Glutamatergic neuron (in vitro differentiated cells): ENCODE measurements at places on chromosomes 16 and 17. TPM values are rescaled to one million over a fixed set of nuclear protein-coding genes. Genes with fewer than 3 reads are reported as not detected.

Gene IRX5
- 4.7 TPM for total RNA-seq

Gene NUDT7
- total RNA-seq: 3.0 TPM

Gene ABCA3
- 110 TPM for total RNA-seq

GRCh38 chr17:2943981-2944380, 119.4 kb downstream of the OR1D5 start:
- H3K27ac ChIP-seq: no peak overlapping the region
- H3K27me3 ChIP-seq: peaks cover 8% of the 10 kb centered on the region
- peaks cover 18% of the 10 kb centered on the region for H3K4me1 ChIP-seq
- H3K4me3 ChIP-seq: no peak overlapping the region

- no peak for DNase-seq
- no peaks in the 10 kb centered on the region for H3K36me3 ChIP-seq
- H3K4me3 ChIP-seq: no peak overlapping the region
- no peak overlapping the region for H3K27ac ChIP-seq
These were observed 15.1 kb upstream of the BBS2 start for GRCh38 chr16:56534847-56535383.

Gene GP1BA
- total RNA-seq: 0.47 TPM

Gene MEFV
- total RNA-seq: not detected

Gene YPEL2
- 20.8 TPM for total RNA-seq

GRCh38 chr16:31371619-31372484, 16.9 kb downstream of the ITGAX start:
- H3K36me3 ChIP-seq: peaks cover 4% of the 10 kb centered on the region
- H3K4me1 ChIP-seq: no peaks in the 10 kb centered on the region
- no peak for DNase-seq
- no peak overlapping the region for H3K4me3 ChIP-seq
- H3K27me3 ChIP-seq: peaks cover 10% of the 10 kb centered on the region

Gene ASPHD1
- 56.4 TPM for total RNA-seq

DNA sequence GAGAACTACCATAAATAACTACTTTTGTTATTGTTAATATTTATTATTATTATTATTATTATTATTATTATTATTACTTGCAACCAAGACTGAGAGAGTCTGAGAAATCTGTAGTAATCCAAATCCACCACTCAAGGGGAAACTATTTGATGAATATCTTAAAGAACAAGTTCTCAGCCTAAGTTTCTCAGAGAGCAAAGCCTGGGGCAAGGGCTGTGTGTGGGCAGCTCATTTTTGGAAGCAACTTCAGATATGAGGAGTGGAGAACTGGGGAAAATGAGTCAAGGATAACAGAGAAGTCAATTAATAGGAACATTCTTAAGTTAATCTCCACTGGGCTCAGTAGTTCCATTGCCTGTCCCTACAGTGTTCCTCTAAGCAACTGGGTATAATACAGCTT, 57.1 kb upstream of the KCNJ16 start:
- no peak for DNase-seq
- H3K36me3 ChIP-seq: no peaks in the 10 kb centered on the region
- no peaks in the 10 kb centered on the region for H3K4me1 ChIP-seq
- peaks cover 3% of the 10 kb centered on the region for H3K27me3 ChIP-seq
- H3K27ac ChIP-seq: no peak overlapping the region

- H3K36me3 ChIP-seq: no peaks in the 10 kb centered on the region
- no peak overlapping the region for H3K4me3 ChIP-seq
- no peak for DNase-seq
These were observed 62.1 kb downstream of the PRKCA start for GRCh38 chr17:66364508-66364907.

Gene HCRT
- not detected for total RNA-seq

DNA sequence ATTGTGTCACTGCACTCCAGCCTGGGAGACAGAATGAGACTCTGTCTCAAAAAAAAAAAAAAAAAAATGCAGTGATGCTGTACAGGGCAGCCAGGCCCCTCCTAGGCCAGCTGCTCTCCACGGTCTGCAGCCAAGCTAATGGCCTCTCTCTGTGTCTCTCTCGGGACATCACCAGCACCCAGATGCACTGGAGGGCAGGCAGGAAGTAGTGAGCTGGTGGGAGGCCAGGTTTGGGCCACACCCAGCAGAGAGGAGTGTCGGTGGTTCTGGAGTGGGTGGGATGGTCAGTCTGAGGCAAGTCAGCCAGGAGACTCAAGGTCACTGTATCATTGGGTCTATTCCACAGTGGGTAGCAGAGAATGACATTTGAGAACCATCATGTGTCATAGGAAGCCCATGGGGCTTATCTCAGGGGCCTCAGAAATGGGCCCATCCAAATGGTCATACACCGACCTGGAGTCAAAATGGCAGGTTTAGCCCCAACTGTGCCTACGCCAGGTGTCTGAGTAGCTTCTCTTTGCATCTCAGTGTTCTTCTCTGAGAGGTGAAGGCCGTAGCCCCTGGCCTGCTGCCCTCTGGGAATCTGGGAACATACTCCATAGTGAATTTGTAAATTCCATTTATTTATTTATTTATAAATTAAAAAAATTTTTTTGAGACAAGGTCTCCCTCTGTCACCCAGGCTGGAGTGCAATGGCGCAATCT, 22.7 kb downstream of the WNT9B start:
- no peak for DNase-seq
- peaks cover 6% of the 10 kb centered on the region for H3K27me3 ChIP-seq
- no peaks in the 10 kb centered on the region for H3K36me3 ChIP-seq
- H3K4me1 ChIP-seq: peaks cover 3% of the 10 kb centered on the region
- H3K27ac ChIP-seq: no peak overlapping the region

DNA sequence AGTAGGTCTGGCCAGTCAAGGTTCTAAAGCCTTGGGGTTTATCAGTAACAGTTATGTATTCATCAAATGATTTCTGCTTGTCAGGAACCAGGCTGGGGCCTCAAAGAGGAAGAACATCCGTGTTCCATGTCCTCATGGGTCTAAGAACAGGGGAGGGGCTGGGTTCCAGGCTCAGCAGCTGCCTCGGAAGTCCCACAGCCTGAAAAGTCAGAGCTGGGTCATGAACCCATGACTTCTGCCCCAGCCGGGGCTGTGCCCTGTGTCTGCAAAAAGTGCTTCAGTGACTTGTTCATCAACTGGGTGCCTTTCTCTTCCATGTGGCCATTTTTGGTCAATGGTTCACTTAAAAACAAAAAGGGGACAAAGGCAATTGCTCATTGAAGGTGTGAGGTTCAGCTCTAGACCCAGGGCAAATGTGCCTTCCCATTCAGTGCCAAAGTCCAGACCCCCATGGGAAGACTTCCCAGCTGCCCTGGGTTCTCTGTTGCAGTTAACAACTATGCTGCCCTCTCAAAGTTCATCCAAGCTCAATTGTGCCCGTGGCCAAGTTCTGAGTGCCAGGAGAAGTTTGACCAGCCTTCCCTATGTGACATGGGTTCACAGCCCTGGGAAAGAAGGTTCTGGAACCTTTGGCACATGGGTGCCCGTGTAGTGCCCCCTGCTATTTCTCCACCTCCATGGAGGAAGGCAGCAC, 18.5 kb downstream of the TBKBP1 start:
- H3K4me1 ChIP-seq: peaks cover 2% of the 10 kb centered on the region
- no peak overlapping the region for H3K27ac ChIP-seq
- H3K36me3 ChIP-seq: no peaks in the 10 kb centered on the region
- no peak for DNase-seq
- H3K27me3 ChIP-seq: peaks cover 10% of the 10 kb centered on the region

Gene SBK1
- total RNA-seq: 117 TPM

Gene NLK
- 33.8 TPM for total RNA-seq

DNA sequence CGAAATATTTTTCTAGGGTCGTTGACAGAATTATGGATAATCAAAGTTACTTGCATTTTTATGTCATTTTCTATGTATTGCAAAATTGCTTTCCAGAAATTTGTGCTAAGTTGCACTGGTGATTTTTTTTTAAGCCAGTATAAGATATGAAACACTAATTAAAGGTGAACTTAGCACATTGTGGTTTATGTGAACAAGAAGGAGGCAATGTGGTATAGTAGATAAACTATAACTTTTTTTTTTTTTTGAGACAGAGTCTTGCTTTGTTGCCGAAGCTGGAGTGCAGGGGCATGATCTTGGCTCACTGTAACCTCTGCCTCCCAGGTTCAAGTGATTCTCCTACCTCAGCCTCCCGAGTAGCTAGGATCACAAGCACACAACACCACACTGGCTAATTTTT, 13.2 kb downstream of the DGKE start:
- no peak overlapping the region for H3K4me3 ChIP-seq
- DNase-seq: no peak
- no peak overlapping the region for H3K27ac ChIP-seq
- peaks cover 2% of the 10 kb centered on the region for H3K27me3 ChIP-seq
- H3K4me1 ChIP-seq: no peaks in the 10 kb centered on the region

GRCh38 chr17:4304417-4305027, 40.7 kb upstream of the ANKFY1 start:
- no peaks in the 10 kb centered on the region for H3K27me3 ChIP-seq
- DNase-seq: peak; percentile 49
- peaks cover 13% of the 10 kb centered on the region for H3K4me1 ChIP-seq

- no peak overlapping the region for H3K27ac ChIP-seq
- no peaks in the 10 kb centered on the region for H3K36me3 ChIP-seq
- H3K4me1 ChIP-seq: peaks cover 3% of the 10 kb centered on the region
- H3K27me3 ChIP-seq: no peaks in the 10 kb centered on the region
- DNase-seq: no peak
These were observed 196.9 kb downstream of the SPECC1 start for GRCh38 chr17:20206068-20206467.

DNA sequence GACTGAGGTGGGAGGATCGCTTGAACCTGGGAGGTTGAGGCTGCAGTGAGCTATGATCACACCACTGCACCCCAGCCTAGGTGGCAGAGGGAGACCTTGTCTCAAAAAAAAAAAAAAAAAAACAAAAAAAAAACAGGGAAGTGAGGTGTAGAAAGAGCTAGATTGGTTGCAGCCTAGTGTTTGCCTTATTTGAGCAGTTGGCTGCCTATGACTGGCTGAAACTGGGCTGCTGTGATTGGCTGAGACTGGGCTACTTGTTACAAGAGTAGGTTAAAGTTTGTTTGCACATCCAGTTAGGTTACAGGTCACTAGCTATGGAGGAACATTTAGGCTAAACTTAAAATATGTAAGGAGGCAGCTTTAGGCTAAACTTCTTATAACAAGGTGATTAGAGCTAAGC, 5.7 kb downstream of the DHRS7B start:
- H3K27ac ChIP-seq: no peak overlapping the region
- peaks cover 9% of the 10 kb centered on the region for H3K36me3 ChIP-seq
- no peaks in the 10 kb centered on the region for H3K4me1 ChIP-seq
- no peak overlapping the region for H3K4me3 ChIP-seq
- no peak for DNase-seq

DNA sequence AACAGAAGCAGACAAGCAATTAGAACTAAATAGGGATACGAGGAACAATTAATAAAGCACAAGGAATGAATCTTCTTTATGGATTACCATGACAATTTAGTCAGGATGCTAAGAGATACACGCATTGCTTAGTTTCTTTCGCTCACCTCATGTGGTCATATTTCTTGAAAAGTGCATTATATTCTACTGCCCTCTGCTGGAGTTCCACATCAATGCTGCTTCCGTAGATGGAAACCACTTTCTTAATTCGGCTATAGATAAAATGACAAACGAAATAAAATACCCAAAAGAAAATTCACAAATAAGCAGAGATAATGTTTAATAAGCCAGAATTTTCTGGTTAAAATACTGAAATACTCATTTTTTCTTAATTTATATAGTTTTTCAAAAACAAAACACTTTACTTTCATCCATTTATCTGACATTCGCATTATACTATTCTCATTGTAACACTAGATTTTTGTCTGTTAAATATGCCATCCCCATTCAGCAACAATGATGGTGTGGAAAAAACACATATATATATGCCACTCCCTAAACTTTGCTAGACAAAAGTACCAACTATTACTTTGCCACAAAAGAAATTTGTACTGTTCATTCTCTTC, 22.0 kb upstream of the PHLPP2 start:
- DNase-seq: no peak
- peaks cover 4% of the 10 kb centered on the region for H3K36me3 ChIP-seq
- H3K4me3 ChIP-seq: no peak overlapping the region
- no peaks in the 10 kb centered on the region for H3K27me3 ChIP-seq

DNA sequence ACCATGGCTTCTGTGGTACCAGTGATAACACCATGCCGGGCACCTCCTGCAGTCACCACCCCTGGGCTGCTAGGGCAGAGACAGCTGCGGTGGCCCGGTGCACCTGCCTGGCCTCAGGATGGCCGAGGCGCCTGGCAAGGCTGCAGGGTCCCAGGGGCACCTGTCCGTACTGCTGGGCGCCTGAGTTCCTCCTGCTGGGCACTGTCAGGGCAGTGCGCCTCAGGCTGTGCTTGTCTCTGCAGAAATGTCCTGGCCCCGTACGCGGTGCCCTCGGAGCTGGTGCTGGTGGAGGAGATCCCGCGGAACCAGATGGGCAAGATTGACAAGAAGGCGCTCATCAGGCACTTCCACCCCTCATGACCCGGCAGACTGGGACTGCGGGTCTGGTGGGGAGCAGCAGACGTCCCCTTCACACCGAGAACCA, 17.7 kb upstream of the CDH15 start:
- H3K27ac ChIP-seq: no peak overlapping the region
- peaks cover 28% of the 10 kb centered on the region for H3K36me3 ChIP-seq
- H3K4me3 ChIP-seq: no peak overlapping the region
- H3K27me3 ChIP-seq: peaks cover 4% of the 10 kb centered on the region
- peaks cover 8% of the 10 kb centered on the region for H3K4me1 ChIP-seq

Gene AANAT
- total RNA-seq: 0.39 TPM
